ENCODE measurements at places on chromosomes 7 and 10. TPM values are rescaled to one million over a fixed set of nuclear protein-coding genes. Genes with fewer than 3 reads are reported as not detected.
A peak's percentile ranks its signal among the peaks of the same experiment; 100 is the strongest.

DNA sequence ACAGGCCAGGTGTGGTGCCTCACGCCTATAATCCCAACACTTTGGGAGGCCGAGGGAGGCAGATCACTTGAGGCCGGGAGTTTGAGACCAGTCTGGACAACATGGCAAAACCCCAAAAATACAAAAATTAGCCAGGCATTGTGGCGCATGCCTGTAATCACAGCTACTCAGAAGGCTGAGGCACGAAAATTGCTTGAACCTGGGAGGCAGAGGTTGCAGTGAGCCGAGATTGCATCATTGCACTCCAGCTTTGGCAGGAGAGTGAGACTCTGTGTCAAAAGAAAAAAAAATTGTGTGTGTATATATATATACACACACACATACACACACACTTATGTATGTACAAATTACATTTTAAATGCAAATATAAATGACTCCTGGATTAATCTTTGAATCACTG, 76.8 kb upstream of the LRRN3 start:
- no peak for DNase-seq

- no peak for DNase-seq
These were observed 67.2 kb downstream of the CREB5 start for GRCh38 chr7:28479507-28479947.

- DNase-seq = no peak
These were observed 376.4 kb downstream of the HTR7 start for GRCh38 chr10:90481326-90481923.

- DNase-seq = peak; percentile 41
These were observed 32.6 kb upstream of the HERPUD2 start for GRCh38 chr7:35727571-35727970.

GRCh38 chr10:71745664-71746250, 26.2 kb upstream of the C10orf105 start:
- no peak for DNase-seq

- DNase-seq = peak; percentile 81
These were observed 363.2 kb downstream of the PRPF18 start for GRCh38 chr10:13949844-13950542.

GRCh38 chr7:16207321-16207720, 214.0 kb downstream of the CRPPA start:
- DNase-seq = no peak

- no peak for DNase-seq
These were observed 133.8 kb downstream of the NEURL1 start for GRCh38 chr10:103627111-103627892.

The COL28A1 gene
- total RNA-seq = 0.29 TPM

The PRLHR gene
- total RNA-seq = not detected

The COL17A1 gene
- under 0.01 TPM for total RNA-seq

The CAMK2B gene
- not detected for total RNA-seq

The CELF2 gene
- 2.7 TPM for total RNA-seq
